Lung microvascular endothelial cell (primary cell): ENCODE measurements at places on chromosomes 11 and 22.

DNA sequence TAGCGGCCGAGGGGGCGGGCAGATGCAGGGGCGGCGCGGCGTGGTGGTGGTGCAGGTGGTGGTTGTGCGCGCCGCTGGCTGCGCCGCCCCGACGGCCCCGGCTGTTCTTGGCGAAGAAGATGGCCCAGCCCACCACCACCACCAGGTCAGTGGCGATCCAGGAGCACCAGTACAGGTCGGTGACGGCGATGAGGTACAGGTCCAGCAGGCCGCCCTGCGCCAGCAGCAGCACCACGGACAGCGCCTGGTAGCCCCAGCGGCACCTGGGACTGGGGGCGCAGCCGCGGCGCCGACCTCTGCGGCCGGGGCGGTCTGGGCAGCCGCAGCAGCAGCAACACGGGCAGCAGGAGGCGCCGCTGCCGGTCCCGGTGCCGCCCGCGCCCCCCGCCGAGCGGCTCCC, 879 bp downstream of the TMEM121B start:
- DNase-seq, result peak; percentile 69

DNA sequence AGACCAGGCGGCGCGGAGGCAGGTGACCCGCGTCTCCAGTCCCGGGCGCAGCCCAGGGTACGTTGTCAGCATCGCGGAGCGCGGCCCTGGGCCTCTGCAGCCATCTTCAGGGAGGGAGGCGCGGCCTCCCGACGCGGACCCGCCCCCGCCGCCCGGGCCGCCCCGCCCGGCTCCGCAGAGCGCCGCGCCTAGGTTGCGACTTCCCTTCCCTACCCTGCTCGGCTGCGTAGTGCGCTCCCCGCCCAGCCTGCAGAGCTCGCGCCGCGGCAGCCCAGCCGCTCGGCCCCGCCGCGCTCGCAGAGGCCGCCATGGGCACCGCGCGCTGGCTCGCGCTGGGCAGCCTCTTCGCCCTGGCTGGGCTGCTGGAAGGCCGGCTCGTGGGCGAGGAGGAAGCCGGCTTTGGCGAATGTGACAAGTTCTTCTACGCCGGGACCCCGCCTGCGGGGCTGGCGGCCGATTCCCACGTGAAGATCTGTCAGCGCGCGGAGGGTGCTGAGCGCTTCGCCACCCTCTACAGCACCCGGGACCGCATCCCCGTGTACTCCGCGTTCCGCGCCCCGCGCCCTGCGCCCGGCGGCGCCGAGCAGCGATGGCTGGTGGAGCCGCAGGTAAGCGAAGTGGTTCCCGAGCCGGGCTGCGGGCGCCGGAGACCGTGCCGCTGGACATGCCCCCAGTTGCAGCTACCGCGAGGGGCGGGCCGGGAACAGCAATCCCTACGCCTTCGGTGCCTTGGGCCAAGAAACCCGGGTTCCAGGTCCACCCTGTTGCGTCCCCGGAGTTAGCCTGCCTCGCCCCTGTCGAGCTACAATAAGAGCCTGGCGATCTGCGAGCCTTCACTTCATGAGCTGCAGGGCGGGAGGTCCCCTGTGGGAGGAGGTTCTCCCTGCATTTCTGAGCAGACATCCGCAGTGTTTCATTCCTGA, at the start of gene ENDOD1:
Gene ENDOD1 (plus strand): TSS at position 227 of the 923 bp plus-strand sequence. CDS start 82 bp downstream, at position 309.
- peak; percentile 87 for DNase-seq

DNA sequence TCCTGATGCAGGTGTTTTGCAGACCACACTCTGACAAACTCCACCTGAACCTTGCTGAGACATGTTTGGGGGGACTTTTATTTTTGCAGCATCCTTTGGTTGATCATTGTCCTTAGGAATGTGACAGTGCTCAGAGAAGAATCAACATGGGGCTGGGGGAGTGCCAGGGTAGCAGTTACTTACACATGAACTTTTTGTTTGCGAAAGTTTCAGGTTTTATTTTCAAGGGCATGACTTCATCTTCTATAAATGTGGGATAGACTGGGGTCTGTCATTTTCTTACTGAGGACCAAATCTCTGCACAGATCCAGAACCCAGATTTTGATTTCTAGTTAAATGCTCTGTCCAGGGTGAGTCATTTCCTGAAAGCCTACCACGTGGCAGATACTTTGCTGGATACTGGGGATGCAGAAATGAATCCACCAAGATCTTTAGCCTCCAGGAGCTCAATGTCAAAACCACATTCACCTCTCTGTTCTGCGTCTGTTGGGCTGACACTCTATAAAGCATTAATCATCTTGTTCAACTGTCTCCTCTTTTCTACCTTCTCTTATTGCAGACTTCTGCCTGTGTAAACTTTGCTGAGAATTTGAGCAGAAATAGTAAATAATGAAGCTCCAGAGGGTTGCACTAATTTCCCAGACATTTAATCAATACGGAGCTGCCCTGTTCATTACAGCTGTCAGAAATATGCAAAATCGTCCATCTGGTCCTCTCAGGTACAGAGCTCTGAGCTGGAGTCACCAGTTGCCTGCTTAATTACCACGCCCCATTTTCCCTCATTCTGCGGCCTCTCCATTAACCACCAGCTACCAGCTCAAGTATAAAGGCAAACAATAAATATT, 387.9 kb downstream of the MIAT start:
- peak; percentile 19 for DNase-seq

DNA sequence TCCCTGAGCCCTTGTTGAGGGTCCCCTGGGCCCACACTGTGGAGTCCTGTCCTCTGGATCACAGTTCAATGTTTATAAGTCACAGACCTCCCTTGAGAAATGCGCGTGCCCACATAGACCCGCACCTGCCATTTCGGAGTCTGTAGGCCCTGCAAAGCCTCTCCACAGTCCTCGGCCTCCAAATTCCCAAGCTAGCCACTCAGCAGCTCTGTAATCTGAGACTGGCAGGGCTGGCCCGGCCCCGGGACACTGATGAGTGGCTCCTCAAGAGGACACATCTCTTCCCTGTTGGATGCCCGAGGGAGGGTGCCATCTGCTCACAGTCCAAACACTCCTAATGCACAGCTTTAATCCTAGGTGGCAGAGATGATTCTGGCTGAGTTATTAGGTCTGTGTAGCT, 39.1 kb downstream of the B3GAT1 start:
- DNase-seq, result no peak

DNA sequence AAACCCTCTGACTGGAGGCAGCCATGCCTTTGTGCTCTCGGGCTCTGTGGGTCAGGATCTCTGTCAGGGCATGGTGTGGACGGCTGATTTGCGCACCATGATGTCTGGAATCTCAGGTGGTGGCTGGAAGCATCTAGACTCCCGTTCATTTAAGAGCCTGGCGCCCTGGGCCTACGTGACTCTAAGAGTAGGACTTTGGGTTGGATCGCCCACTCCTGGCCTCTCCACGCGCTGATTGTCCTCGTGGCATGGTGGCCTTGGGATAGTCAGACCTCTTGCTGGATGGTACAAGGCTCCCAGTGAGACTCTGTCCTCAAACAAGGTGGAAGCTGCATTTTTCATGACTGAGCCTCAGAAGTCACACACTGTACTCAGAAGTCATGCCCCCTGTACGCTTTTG, 224.3 kb downstream of the TBC1D22A start:
- DNase-seq, result no peak

DNA sequence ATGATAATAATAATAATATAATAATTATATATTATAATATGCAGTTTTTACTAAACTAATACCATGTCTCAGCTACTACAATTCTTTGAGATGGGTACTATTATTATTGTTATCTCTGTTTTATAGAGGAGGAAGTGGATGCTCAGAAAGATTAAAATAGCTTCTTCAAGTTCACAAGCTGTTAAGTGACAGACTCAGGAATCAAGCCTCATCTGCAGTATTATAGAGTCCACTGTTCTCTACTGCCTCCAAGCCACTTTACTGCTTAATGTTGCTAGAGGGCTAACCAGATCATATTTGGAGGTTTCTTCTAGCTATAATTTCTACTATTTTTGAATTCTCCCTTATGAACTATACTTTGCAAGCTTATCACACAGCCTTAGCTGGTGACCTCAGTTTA, 62.7 kb downstream of the CSTPP1 start:
- no peak for DNase-seq

- no peak for DNase-seq
These were observed 36.6 kb upstream of the PCF11 start for GRCh38 chr11:83120327-83120726.

GRCh38 chr11:86119906-86120305, 51.0 kb upstream of the PICALM start:
- DNase-seq, result no peak

DNA sequence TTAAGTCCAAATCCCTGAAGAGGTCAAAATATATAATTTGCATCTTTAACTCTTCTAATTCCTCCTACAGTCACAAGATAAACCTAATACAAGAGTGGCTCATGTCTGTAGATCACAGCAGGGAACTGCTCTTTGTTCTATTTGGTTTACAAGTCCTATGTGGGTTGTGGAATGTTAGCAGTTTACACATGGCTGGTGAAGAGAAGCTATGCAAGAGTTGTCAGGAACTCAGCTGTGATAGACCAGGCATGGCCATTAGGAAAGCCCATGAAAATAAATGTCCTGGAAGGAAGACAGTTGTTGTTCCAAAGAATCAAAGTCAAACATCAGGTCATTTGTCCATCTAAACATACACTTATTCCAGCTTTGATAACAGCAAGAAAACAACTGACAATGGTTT, 312.4 kb upstream of the PITPNB start:
- DNase-seq, result no peak

- DNase-seq, result no peak
These were observed 26.4 kb upstream of the MYOD1 start for GRCh38 chr11:17692931-17693330.

DNA sequence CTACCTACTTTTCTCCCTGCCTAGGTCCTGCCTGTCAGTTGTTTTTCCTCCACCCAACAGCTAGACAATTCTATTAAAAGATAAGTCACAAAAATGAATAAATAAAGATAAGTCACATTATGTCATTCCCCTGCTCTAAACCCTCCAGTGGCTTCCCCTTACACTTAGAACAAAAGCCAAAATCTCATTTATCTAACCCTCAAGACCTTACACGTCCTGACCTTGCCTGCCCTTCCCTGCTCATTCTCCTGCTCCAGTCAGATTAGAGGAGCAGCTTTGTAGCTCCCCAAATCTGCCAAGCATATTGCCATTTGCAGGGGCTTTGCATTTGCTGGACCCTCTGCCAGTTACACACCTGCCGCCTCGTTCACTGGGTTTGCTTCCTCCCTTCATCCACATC, 16.7 kb downstream of the KREMEN1 start:
- no peak for DNase-seq

GRCh38 chr22:26648011-26648497, 9.3 kb upstream of the MIAT start:
- DNase-seq, result no peak

GRCh38 chr11:58693026-58693425, 38.7 kb downstream of the GLYAT start:
- no peak for DNase-seq

GRCh38 chr22:31119026-31119717, 3.6 kb upstream of the INPP5J start:
- DNase-seq, result no peak

- DNase-seq, result no peak
These were observed 1292.5 kb upstream of the TENM4 start for GRCh38 chr11:80733361-80733760.

GRCh38 chr11:64814712-64815187, 4.4 kb upstream of the MEN1 start:
- no peak for DNase-seq

DNA sequence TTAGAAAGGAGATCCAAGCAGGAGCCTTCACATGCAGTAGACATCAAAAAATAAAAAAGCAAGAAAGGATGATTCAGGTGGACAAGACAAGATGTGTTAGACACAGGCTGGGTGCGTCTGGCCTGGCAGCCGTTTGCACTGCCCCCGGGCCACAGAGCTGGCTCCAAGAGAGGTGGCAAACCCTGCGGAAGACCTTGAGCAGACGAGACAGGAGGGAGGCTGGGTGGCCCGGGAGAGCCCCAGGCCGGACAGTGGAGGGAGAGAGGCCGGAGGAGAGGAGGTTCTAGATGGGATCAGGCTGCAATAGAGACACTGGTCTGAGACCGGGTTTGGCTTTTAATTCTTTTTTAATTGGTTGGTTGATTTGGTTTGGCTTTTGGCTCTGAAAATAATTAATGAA, 69.6 kb upstream of the TTLL12 start:
- no peak for DNase-seq

GRCh38 chr11:77517226-77517625, 43.3 kb upstream of the PAK1 start:
- DNase-seq, result peak; percentile 33

DNA sequence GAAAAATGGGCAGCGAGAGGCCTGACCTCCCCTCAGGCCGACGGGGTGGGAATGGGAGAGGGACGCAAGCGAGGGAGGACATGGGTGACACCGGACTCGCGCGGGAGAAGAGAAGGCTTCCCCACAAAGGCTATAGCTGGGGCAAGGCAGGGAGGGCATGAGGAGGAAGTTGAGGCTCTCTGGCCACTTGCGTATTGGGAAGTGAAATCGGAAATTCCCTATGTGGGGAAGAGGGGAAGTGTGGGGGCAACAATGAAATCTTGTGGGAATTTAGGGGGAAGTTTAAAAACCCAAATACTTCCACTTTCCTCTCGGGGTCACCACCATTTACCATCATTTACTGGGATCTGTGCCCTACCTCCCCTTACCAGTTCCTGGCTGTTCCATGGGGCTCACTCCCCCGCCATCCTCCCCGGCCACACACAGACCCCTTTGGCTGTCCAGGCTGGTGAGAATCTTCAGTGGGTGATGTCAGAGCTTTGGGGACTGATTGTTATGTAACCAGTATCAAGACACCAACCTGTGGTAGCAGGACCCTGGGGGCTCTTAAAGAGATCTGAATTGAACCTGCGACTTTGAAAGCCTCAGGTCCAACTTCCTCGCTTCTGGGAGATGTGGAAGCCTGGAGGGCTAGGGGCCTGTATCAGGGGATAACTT, 951 bp upstream of the EHD1 start:
- DNase-seq, result no peak

DNA sequence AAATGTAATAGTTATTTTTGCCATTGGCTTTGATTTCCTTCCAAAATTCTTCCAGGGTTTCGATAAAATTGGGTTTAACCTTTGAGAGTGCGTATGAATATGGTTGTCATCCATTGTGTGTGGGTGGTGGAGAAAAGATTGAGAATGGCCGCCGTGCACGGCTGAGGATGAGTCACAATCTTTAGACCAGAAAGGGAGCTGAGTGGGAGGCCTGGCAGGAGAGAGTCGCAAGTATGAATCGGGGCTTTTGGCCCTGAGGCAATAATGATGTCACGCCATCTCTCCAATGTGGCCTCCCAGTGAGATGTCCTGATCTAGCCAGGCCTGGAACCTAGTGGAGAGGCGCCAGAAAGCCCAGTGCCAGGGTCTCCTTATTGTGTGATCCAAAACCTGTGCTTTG, 33.1 kb upstream of the SMPD1 start:
- DNase-seq, result peak; percentile 39

GRCh38 chr11:132054822-132055221, 684.4 kb downstream of the NTM start:
- DNase-seq, result peak; percentile 79

DNA sequence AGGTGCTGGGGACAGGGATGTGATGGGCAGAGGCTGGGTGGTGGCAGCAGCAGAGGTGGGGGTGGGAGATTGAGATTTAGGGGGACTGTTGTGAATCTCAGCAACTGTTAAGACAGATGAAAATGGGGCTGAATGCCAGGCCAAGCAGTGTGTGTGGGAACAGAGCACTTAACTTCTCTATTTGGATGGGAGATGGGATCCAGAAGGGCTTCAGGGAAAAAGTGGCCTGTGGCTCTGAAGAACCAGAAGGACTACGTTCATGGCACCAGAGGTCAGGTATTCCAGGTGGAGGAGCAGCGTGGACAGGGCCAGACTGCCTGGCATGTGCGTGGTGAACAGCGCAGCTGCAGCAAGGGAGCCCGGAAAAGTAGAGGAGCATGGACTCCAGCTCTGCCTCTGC, 82.6 kb upstream of the SYT13 start:
- no peak for DNase-seq

GRCh38 chr22:40477683-40478337, 107.4 kb downstream of the SGSM3 start:
- DNase-seq, result no peak

- DNase-seq, result peak; percentile 12
These were observed 15.1 kb downstream of the FXYD6 start for GRCh38 chr11:117861151-117862018.
